ENCODE measurements at places on chromosomes 16 and 17.

- H3K27me3 ChIP-seq = no peaks in the 10 kb centered on the region
- H3K4me3 ChIP-seq = no peak overlapping the region
- H3K27ac ChIP-seq = no peak overlapping the region
- no peaks in the 10 kb centered on the region for H3K36me3 ChIP-seq
Measured at GRCh38 chr16:65306722-65307121, 184.9 kb upstream of the CDH11 start.

DNA sequence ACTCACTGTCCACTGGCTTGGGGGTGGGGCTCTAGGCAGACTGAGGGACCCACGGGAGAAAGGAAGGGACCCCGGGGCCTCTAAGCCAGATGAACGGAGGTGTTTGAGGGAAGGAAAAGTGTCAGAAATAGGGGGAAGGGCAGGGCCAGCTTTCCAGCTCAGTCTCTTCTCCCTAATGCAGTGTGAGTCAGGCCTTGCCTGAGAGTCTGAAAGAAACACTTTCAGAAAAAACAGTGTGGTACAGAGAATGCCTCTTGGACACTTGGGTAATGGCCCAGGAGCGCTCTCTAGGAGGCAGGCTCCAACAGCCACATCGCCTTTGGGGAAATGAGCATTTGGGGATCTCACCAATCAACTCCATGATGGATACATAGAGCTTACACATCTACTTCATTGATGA is 46.9 kb downstream of the NDEL1 start:
- no peaks in the 10 kb centered on the region for H3K4me1 ChIP-seq
- H3K4me3 ChIP-seq = no peak overlapping the region
- H3K36me3 ChIP-seq = peaks cover 54% of the 10 kb centered on the region
- no peak overlapping the region for H3K27ac ChIP-seq
- no peaks in the 10 kb centered on the region for H3K27me3 ChIP-seq

GRCh38 chr17:71423871-71424546 is 696.8 kb upstream of the SOX9 start:
- H3K4me3 ChIP-seq = no peak overlapping the region
- no peaks in the 10 kb centered on the region for H3K4me1 ChIP-seq
- H3K27me3 ChIP-seq = no peaks in the 10 kb centered on the region

- H3K4me3 ChIP-seq = no peak overlapping the region
- DNase-seq = no peak
- no peaks in the 10 kb centered on the region for H3K27me3 ChIP-seq
- no peak overlapping the region for H3K27ac ChIP-seq
- no peaks in the 10 kb centered on the region for H3K4me1 ChIP-seq
Measured at GRCh38 chr16:6160303-6160702, 1062.7 kb upstream of the EEF2KMT start.

GRCh38 chr17:78112518-78113471 is 15.8 kb downstream of the TMC6 start:
- H3K4me1 ChIP-seq = no peaks in the 10 kb centered on the region
- peak; percentile 45 for DNase-seq
- no peak overlapping the region for H3K27ac ChIP-seq

GRCh38 chr17:62688398-62689160 is 61.1 kb downstream of the MRC2 start:
- H3K4me3 ChIP-seq = no peak overlapping the region
- H3K27ac ChIP-seq = no peak overlapping the region
- H3K4me1 ChIP-seq = no peaks in the 10 kb centered on the region
- H3K27me3 ChIP-seq = no peaks in the 10 kb centered on the region
- no peak for DNase-seq

GRCh38 chr16:280552-280951 is at the start of gene ARHGDIG:
Gene ARHGDIG, plus strand, starts transcription at chr16:280591. Its CDS starts 90 bp downstream, at chr16:280681.
- no peaks in the 10 kb centered on the region for H3K4me1 ChIP-seq
- DNase-seq = no peak
- H3K36me3 ChIP-seq = no peaks in the 10 kb centered on the region
- peak within 1 kb of the TSS; percentile 61 for H3K4me3 ChIP-seq
- H3K27ac ChIP-seq = no peak within 1 kb of the TSS
- peaks cover 15% of the 10 kb centered on the region for H3K27me3 ChIP-seq

DNA sequence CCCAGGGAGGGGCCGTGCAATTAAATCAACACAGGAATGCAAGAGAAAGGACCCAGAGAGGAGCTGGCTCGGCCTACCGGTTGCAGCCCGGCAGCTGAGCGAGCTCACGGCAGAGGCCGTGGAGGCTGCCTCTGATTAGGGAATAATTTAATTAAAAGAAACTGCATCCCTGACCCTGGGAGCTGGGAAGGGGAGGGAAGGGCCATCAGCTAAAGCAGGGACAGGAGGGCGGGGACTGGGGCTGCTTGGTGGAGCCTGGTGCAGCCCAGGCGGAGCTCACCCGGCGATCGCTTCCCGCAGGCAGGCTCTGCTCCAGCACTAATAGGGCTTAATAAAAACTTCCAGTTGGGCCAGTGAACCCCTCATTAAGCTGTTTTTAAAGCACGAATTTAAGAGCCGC is 43.4 kb downstream of the LMF1 start:
- H3K27me3 ChIP-seq = no peaks in the 10 kb centered on the region
- H3K4me3 ChIP-seq = no peak overlapping the region
- H3K4me1 ChIP-seq = peaks cover 6% of the 10 kb centered on the region
- no peak overlapping the region for H3K27ac ChIP-seq

- H3K4me1 ChIP-seq = no peaks in the 10 kb centered on the region
- H3K4me3 ChIP-seq = peak overlapping the region; percentile 93
- DNase-seq = no peak
Measured at GRCh38 chr17:2511138-2511461, 588 bp downstream of the METTL16 start.

DNA sequence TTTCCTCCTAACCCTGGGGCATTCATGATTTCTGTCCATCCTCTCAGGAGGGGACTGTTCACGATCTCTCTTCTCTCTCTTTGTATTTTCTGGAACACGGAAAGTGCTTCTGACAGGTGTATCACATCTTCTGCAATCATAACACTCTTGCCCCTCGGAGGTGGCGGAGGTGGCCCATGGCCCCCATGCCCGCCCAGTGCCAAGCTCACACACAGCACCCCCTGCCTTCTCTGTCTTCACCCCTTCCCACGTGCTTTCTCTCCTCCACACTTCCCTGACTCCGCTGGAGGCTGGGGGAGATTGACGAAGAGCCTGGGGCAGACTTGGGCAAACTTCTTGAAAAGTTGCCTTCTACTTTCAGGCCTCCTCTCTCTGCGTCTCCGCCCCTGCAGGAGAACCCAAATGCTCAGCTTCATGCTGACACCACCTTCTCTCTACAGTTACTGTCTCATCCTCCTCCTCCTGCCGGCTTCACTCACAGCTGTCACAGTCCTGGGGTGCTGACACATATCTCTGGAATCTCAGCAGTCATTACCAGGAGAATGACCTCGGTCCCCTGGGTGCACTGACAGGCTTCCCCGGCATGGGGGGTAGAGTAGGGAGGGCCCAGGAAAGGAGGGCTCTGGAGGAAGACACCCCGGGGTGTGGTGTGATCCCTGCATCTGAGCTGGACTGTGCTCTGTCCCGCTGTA is 127.1 kb downstream of the ENGASE start:
- no peak overlapping the region for H3K27ac ChIP-seq
- no peak for DNase-seq
- H3K4me3 ChIP-seq = no peak overlapping the region
- H3K4me1 ChIP-seq = peaks cover 6% of the 10 kb centered on the region
- H3K36me3 ChIP-seq = no peaks in the 10 kb centered on the region

DNA sequence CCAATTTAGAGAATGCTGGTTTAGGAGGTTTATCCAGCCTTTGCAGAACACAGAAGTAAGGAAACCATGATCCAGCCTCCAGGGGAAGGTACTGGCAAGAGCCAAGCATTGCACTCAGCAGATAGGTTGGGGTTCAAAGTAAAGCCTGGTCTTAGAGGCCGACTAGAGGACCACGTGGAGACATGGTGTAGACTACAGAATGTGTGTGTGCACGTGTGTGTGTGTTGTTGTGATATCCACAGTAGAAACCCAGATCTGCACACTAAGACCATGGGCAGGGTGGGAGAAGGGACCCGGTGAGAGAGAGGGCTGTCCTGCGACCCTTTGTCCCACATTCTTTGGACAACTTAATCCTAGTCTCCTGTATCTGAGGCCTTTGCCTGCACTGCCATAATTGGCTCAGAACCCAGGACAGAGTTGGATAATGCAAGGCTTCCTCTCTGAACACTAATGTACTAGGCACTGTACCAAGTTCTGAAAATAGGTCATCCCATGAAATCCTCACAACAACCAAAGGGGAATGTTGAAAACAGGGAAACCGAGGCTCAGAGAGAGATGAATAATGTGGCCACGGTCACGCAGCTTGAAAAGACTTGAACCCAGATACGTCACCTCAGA is 325.1 kb upstream of the HSBP1 start:
- H3K4me1 ChIP-seq = no peaks in the 10 kb centered on the region
- no peaks in the 10 kb centered on the region for H3K27me3 ChIP-seq
- no peak for DNase-seq
- H3K4me3 ChIP-seq = no peak overlapping the region
- H3K36me3 ChIP-seq = no peaks in the 10 kb centered on the region

- DNase-seq = no peak
- H3K4me1 ChIP-seq = no peaks in the 10 kb centered on the region
- H3K4me3 ChIP-seq = no peak overlapping the region
- H3K27ac ChIP-seq = no peak overlapping the region
Measured at GRCh38 chr17:69912805-69913204, 162.2 kb upstream of the KCNJ16 start.

Data from iPS DF 6.9 (cell line).